T-cell (primary cell): ENCODE measurements at places on chromosomes 4 and X. TPM values are rescaled to one million over a fixed set of nuclear protein-coding genes. Genes with fewer than 3 reads are reported as not detected.

Gene S100P
- not detected for total RNA-seq

GRCh38 chr4:169399976-169400767 lies 129.4 kb upstream of the SH3RF1 start:
- no peaks in the 10 kb centered on the region for H3K27me3 ChIP-seq
- no peak overlapping the region for H3K27ac ChIP-seq
- H3K4me3 ChIP-seq: no peak overlapping the region
- no peaks in the 10 kb centered on the region for H3K36me3 ChIP-seq
- DNase-seq: no peak
- H3K4me1 ChIP-seq: no peaks in the 10 kb centered on the region

DNA sequence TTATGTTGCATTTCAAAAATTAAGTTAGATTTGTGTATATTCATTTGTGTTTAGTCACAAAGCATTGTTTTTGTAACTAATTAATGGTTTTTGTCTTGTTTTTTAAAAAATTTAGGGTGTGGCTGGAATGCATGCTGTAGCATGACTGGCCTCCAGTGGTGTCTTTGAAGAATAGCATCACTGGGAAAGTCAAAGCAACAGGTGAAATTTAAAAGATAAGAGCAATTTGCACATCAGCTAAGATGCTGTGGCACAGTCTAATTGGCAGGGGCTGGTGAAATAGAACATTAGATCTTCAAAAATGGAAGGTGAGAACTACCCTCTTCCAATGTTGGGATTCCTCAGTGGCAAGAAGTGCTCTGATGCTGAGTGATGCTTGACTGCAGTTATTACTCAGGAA lies 45.3 kb downstream of the ANK2 start:
- H3K4me3 ChIP-seq: no peak overlapping the region
- H3K4me1 ChIP-seq: no peaks in the 10 kb centered on the region
- H3K27me3 ChIP-seq: no peaks in the 10 kb centered on the region
- no peak for DNase-seq
- H3K27ac ChIP-seq: no peak overlapping the region

- no peaks in the 10 kb centered on the region for H3K27me3 ChIP-seq
- no peak overlapping the region for H3K4me3 ChIP-seq
- DNase-seq: no peak
- H3K27ac ChIP-seq: no peak overlapping the region
These were observed 481.5 kb downstream of the PACRGL start for GRCh38 chr4:21181716-21182115.

GRCh38 chrX:25941559-25942250 lies 196.4 kb upstream of the MAGEB18 start:
- H3K27me3 ChIP-seq: no peaks in the 10 kb centered on the region
- no peak overlapping the region for H3K27ac ChIP-seq
- no peaks in the 10 kb centered on the region for H3K4me1 ChIP-seq
- H3K4me3 ChIP-seq: no peak overlapping the region
- no peak for DNase-seq
- no peaks in the 10 kb centered on the region for H3K36me3 ChIP-seq

DNA sequence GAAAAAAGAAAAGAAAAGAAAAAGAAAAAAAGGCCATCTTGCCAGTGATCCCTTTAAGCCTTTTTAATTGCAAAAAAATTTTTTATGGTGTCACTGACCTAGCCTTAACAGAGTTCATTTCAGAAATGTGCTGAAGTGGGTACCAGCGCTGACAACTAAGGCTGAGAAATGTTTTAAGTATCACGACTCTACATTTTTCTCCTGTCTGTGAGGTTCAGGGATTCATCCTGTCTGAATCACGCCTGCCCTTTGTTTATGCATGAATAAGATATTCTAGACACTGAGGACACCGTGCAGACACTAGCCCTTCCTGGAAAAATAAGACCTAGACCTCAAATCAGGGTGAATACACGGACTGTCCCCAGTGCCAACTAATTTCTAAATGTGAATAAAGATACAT lies 154.4 kb upstream of the NOCT start:
- no peak overlapping the region for H3K27ac ChIP-seq
- no peaks in the 10 kb centered on the region for H3K27me3 ChIP-seq
- H3K36me3 ChIP-seq: no peaks in the 10 kb centered on the region
- no peak overlapping the region for H3K4me3 ChIP-seq
- no peaks in the 10 kb centered on the region for H3K4me1 ChIP-seq

Gene F8A3
- total RNA-seq: 1.6 TPM

- H3K4me1 ChIP-seq: no peaks in the 10 kb centered on the region
- H3K4me3 ChIP-seq: no peak overlapping the region
- H3K27ac ChIP-seq: no peak overlapping the region
- H3K27me3 ChIP-seq: no peaks in the 10 kb centered on the region
- DNase-seq: no peak
These were observed 356.4 kb downstream of the KLHL4 start for GRCh38 chrX:87874043-87874442.
